ENCODE measurements at places on chromosomes 13 and 19.
A peak's percentile ranks its signal among the peaks of the same experiment; 100 is the strongest.

DNA sequence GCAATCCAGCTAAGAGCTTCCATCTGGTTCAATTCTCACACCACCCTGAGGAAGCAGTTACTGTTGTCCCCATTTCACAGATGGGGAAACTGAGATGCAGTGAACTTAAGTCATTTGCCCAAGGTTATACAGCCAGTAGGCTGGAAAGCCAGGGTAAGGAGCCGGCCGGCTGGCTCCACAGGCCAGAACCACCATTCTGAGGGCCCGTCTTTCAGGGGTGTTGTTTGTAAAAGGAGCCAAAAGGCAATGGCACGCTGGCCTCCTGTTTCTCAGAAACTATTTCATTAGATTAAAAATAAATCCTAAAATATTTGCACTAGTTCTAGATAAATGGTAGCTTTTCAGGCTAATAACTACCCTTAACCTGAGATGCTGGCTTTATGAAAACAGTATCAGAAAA, 114.9 kb downstream of the CRYL1 start:
- DNase-seq: no peak

GRCh38 chr13:37868691-37869505, 674 bp downstream of the TRPC4 start:
- DNase-seq: no peak

- no peak for DNase-seq
These were observed 6.0 kb upstream of the AMER2 start for GRCh38 chr13:25178070-25178469.

- DNase-seq: no peak
These were observed 68.5 kb downstream of the TEX29 start for GRCh38 chr13:111388851-111389500.

GRCh38 chr19:17281391-17282304, at the start of gene ANKLE1:
Gene ANKLE1, plus strand, starts transcription at chr19:17281901. Its CDS starts 20 bp downstream, at chr19:17281921.
- DNase-seq: no peak

DNA sequence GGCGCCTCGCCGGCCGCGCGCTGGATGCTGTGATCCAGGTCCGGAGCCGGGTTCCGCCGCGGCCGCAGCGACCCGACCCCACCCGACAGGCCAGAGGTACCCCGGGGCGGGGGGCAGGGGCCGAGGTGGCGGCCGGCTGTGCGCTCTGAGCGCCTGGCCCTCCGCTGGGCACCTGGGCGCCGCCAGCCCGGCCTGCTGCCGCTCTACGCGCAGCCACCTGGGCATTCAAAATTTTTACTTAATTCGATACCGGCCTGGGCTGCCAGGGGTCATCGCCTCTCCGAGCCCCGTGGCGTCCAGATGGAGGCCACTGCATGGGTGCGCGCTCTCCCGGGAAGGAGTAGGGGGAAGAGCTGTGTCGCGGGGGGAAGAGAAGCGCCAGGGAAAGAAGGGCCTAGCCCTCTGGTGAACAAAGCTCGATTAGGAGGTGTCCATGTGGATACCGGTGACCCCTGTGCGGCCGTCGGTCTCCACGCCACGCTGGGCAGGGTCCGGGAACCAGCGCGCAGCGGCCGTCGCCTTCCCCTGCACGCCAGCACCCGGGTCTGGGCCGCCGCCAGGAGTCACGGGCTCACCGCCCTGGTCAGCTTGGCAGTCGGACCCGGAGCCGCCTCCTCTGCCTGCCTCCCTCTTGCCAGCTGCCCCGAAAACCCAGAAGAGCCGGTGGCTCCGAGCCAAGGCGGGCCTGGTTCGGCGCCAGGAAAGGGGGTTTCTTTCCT, 666 bp downstream of the BIVM start:
- DNase-seq: peak; percentile 11

DNA sequence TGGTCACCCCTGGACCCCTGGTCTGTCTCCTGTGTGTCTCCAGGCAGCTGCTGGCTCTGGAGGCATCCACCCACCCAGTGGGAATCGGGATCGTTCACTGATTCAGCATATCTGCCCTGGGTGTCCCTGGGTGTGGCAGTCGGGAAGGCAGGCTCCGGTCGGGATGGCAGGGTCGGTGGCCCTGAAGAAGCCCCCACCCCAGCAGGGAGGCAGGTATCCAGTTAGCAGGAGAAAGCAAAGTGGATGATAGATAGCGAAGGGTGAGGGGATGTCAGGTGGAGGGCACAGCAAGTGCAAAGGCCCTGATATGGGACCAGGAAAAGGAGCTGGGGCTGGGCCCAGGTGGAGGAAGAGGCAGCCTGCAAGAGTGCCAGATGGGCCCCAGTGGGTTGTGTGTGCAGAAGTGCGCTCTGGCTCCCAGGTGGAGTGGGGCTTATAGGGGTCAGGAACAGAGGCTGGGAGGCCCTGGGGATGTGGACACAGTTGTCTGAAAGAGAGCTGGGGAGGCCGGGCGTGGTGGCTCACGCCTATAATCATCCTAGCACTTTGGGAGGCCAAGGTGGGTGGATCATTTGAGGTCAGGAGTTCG, 2.3 kb downstream of the SSBP4 start:
- DNase-seq: no peak

GRCh38 chr13:23384111-23384510, 49.4 kb downstream of the SACS start:
- no peak for DNase-seq

GRCh38 chr19:17455308-17456123, 5.2 kb downstream of the NXNL1 start:
- no peak for DNase-seq

DNA sequence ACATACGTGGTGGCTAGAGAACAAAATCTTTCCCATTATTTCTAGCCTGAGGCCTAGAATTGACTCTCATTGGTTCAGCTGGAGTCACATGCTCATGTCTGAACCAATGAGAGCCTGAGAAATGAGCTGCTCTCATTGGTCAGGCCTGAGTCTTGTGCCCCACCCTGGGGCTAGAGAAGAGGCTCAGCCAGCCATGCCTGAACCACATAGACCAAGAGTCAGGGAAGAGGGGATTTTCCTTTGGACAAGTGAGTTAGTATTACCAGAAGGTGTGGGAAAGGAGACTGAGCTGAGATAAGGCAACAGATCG, 6.9 kb downstream of the FXYD5 start:
- no peak for DNase-seq

DNA sequence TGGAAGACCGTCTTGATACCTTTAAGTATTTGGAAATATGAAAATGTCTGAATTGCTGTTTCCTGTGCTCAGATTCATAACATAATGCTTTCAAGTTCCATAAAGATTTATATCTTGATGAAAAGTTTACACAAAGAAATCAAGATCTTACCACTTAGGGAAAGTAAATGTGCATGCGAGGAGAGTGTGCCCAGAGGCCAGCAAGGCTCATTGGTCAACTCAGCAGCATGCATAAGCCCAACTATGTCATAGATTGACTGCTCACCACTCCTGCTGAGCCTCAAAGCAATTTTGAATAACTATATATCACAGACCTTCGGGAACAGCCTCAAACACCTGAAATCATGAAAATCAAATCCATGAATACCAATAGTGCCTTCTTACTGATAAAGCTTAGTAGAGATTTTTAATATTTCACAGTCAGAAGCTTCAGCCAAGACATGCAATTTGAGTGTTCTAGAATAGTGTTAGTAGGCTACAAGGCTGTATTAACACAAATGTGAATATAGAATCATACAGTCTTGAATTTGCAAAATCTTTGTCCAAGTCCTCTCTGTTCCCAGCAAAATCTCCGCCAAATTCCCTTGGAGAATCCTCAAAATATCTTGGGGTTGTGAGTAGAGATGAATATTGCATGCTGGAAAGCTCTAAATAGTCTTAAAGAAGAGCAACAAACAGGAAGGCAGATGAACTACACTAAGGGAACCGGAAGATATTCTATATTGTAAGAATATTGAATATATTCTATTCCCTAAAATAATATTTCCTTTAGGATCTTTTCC, 124.1 kb downstream of the DCLK1 start:
- DNase-seq: no peak

GRCh38 chr19:1453525-1454364, 3.8 kb downstream of the APC2 start:
- DNase-seq: no peak

DNA sequence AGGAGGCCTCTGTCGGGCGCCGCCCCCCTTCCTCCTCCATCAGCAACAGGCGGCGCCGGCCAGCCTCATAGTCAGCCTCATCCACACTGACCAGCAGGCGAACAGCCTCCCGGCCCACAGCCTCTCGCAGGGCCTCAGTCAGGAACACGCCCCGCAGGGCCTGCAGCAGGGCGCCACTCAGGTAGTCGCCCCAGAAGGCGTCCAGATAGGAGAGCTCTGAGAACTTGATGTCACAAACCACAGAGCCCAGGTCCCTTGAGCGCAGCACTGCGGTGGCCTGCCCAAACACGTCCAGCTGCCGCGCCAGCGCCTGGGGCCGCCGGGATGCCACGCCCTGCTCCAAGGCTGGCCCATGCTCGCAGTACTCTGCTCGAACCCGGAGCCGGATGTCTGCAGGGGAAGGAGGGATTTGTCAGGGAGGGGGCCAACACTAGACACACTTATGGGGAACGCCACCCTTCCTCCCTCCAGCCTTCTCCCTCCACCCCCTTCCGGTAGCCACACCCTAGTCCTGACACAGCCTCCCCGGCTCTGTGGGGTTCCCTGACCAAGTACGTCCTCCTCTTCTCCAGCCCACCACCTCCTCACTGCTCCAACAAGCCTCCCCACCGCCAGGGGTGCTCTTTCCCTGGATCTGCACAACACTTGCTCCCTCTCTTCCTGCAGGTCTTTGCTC, 17.9 kb downstream of the DEDD2 start:
- DNase-seq: no peak

DNA sequence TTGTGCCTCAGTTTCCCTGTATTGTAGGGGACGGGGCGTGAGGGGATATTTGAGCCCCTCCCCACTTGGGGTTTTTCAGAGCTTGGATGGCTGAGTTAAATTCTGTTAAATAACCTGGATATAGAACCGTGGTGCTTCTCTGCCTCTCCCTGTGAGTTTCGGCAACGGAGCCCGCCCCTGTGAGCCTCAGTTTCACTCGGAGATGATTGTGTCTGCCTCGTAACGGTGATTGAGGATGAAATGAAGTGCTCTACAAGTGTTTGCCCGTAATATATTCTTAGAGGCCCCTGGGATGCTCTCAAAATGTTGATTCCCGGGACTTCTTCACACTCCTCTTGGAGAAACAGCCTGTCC, 509 bp downstream of the KXD1 start:
- DNase-seq: no peak

- DNase-seq: no peak
These were observed 16.9 kb upstream of the DNMT1 start for GRCh38 chr19:10211691-10212090.

GRCh38 chr19:7899751-7900378, 3.8 kb upstream of the MAP2K7 start:
- DNase-seq: no peak

GRCh38 chr19:54343868-54344267, 4.9 kb upstream of the LILRA4 start:
- no peak for DNase-seq

- DNase-seq: no peak
These were observed 1268.7 kb upstream of the PCDH20 start for GRCh38 chr13:62684359-62684758.

DNA sequence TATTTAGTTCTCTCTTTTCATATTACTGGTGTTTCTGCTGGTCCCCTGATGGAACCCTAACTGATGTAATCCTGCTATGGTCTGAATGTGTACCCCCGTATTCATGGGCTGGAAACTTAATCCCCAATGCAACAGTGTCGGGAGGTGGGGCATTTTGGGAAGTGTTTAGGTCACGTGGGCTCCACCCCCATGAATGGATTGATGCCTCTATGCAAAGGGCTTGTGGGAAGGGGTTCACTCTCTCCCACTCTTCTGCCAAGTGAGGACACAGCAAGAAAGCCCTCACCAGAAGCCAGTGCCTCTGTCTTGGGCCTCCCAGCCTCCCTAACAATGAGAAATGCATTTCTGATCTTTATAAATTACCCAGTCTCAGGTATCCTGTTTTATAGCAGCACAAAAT, 21.2 kb upstream of the UBAC2 start:
- DNase-seq: no peak

- no peak for DNase-seq
These were observed 185.4 kb upstream of the CSNK1A1L start for GRCh38 chr13:37290716-37291505.

DNA sequence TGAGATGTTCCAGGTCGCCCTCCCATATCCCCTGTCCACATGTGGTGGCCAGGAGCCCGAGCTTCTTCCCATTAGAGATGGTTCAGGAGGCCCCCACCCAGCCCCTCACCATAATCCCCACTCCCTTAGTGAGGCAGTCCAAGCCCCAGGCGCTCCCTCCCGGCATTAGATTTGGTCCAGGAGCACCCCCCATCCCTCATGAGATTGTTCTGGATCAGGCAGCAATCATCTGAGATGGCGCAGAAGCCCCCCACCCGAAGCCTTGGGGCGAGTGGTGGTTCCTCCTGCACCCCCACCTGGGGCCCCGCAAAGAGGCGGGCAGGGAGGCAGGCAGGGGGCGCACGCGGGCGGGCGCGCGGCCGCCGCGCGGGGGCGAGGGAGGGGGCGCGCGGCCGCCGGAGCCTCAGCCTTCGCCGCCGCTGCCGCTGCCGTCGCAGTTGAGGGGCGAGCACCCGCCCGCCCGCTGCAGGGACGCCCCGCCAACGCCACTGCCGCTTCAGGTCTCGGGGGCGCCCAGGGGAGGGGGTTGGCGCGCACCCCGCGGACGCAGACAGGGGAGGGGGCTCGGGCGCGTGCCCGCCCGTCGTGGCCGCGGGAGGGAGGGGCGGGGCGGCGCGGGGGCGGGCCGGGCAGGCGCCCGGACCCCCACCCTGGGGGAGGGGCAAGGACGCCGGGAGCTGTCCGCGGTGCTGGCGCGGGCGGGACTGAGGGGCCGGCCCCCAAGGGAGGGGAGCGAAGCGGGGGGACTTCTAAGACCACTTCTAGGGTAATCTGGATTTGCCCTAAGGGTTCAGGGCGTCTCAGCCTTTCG, 46.4 kb upstream of the SHKBP1 start:
- DNase-seq: peak; percentile 74

GRCh38 chr13:50403311-50403710, 388.1 kb downstream of the KCNRG start:
- no peak for DNase-seq

- DNase-seq: no peak
These were observed 2.2 kb upstream of the AMH start for GRCh38 chr19:2246801-2247361.

DNA sequence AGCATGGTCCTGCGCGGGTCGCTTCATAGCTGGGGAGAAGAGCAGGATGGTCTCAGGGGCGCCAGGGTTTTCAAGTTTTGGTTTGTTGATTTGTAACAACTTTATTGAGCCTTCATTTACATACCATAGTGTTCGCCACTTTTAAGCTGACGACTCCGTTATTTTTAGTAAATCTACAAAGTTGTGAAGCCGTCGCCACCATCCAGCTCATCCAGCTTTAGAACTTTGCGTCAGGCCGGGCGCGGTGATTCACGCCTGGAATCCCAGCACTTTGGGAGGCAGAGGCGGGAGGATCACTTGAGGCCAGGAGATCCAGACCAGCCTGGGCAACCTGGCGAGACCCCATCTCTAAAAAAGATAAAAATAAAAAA, 404 bp downstream of the C19orf44 start:
- DNase-seq: no peak

DNA sequence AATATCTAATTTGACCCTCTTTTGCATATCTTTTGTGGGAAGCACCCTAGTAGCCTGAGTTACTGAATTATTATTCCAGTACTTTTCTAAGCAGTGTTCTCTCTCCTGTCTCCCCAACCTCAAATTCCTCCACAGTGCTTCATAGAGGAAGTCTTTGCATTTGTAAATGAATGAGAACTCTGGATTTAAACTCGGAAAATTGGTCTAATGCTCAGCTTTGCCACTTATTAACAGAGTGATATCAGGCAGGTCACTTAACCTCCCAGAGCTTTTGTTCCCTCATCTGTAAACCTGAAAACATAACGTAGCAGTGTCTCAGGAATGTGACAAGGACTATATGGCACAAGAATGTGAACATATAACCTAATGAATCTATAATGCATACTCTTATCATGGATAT, 26.2 kb downstream of the FREM2 start:
- no peak for DNase-seq
